ENCODE measurements at places on chromosomes 2 and 18.

DNA sequence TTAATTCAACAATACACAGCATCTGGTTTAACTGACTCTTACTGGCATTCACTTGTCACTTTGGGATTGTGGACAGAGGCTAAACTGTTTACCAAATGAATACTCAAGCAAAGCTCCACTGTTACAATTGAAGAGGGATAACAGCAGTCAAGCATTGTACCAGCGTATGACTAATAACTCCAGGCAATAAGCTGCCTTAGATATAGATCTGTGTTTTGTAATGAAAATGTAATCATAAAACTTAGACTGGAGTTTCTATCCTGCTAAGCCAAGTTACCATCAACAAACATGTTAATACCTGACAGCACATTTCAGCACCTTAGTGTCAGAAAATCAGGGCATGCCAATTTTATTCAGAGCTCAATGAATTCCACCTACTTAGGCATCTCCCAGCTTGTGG lies 889.5 kb downstream of the EPHA4 start:
- DNase-seq, result no peak

DNA sequence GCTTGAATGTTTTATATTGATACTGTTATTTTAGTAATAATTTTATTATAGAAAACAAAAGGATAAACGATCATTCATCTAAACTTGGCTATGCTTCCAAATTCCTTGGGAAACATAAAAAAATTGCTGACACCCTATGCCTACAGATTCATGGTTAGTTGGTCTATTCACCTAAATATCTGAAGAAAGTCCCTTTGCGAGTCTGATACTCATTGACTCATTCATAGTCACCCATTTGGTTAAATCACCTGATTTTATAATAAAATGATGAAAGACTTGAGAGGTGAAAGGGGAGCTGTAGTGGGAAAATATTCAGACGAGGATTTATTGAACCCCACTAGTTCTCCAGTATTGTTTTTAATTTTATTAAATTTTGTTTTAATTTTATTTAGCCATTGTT lies 112.0 kb downstream of the PTPN4 start:
- DNase-seq, result no peak

- no peak for DNase-seq
Measured at GRCh38 chr2:196245378-196246140, 74.2 kb upstream of the STK17B start.

GRCh38 chr2:36734304-36734703 lies 37.8 kb downstream of the VIT start:
- DNase-seq, result no peak

GRCh38 chr2:240713071-240713927 lies 21.6 kb downstream of the AQP12A start:
- DNase-seq, result no peak

- DNase-seq, result no peak
Measured at GRCh38 chr18:48057018-48057417, 126.6 kb upstream of the SMAD2 start.

GRCh38 chr2:142033393-142033792 lies 97.4 kb downstream of the LRP1B start:
- DNase-seq, result no peak

GRCh38 chr2:215896921-215897320 lies 116.4 kb downstream of the MREG start:
- no peak for DNase-seq

DNA sequence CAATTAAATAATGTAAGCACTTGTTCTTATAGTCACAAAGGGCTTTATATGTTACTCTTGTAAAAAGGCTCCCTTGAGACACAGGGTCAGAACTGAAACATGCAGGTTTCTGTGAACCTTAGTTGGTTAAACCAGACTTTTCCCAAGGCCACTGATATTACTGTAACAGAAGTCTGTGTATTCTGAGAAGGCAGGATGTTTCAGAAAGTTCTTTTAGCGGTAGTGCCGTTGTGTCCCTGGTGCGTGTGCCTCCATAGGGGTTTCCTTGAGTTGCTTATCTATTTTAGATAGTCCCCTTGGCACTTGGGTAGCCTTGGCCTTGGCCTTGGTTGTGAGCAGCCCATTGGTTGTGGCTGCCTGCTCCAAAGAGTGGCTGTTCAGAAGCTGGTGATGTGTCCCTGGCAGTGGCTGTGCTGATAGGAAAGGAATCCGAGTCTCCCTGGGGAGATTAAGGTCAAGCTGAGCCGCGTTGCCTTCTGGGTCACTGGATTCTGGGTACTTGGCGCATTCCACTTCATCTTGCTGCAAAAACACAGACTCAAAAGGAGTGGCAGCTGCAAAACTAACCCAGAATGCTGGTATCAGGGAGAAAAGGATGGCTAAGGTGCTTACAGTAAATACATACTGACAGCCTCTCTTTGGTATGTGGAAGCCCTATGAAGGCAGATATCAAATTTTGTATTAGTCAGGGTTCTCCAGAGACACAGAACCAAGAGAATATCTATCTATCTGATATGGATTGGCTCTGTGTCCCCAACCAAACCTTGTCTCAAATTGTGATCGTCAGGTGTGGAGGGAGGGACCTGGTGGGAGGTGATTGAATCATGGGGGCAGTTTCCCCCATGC lies 69.7 kb downstream of the FHOD3 start:
- DNase-seq, result no peak

DNA sequence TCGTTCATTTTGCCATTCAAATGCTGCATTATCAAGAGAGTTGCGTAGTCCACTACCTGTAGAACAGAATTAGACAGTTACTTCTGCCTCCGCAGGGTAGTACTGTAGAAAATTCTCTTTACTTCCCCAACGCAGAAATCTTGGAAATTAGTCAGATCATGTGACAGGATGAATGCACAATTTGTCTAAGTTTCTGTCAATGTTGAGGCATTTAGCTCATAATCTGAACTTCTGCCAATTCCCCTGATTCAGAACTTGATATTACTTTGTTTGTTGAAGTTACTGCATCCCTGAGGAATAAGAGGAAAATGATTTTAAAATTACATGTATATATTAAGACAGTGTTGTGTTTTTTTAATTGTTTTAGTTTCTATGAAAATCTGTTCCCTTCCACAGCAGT lies 83.4 kb downstream of the TTC27 start:
- no peak for DNase-seq

- DNase-seq, result no peak
Measured at GRCh38 chr2:25482341-25482740, 140.6 kb upstream of the DNMT3A start.

- no peak for DNase-seq
Measured at GRCh38 chr2:224126003-224126402, 86.9 kb upstream of the SERPINE2 start.

- no peak for DNase-seq
Measured at GRCh38 chr2:36190097-36190496, 165.5 kb upstream of the CRIM1 start.

DNA sequence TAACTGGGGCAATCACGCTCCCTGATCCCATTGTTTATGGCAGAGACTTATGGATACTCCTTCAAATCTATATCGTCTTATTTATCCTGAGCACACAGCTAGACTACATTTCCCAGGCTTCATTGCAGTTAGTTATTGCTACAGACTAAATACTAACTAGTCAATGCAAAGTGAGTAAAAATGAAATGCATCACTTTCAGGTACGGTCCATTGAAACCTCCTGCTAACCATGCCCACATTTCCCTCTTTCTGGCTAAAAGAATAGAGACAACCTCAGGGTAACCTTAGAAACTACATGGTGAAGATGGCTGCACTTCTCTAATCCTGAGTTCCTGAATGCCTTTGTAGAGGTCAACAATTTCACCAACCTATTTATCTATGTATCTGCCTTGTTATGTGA lies 437.4 kb downstream of the EPHA4 start:
- DNase-seq, result no peak

DNA sequence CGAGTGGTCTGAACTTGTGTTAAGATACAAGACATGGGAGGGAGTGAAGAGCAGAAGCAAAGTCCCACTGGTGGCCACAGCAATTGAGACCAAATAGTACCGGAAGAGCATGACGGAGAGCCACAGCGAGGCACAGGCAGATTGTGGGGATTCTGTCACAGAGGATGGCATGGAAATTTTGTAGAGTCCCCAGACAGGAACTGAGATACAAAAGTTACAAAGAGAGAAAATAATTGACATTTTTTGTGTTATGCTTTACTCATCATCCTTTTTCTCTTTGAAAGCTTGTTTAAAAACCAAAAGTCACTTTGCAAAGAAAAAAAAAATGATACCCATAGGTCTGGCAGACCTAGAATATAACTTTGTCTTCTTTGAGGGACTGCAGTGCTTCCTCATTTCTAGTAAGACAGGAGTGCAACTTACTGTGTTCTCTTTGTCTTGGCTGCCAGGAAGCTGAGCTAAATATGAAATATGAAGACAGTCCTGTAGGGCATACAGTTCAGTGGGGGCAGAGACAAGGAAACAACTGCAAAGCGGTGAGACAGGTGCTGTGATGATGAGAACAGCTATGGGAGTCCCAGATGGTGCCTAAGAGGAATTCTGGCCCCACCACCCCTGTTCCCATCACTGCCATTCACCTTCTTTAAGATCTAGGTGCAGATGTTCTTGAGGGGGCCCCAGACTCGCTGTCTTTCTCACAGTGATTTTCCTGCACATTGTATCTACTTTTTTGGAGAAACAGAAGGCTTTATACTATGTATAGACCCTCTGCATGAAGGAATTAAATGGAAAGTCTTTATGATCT lies 5.2 kb downstream of the ARHGAP25 start:
- DNase-seq, result no peak

GRCh38 chr18:58544179-58544578 lies 84.7 kb downstream of the ALPK2 start:
- no peak for DNase-seq

- no peak for DNase-seq
Measured at GRCh38 chr2:35501076-35501475, 854.5 kb upstream of the CRIM1 start.

DNA sequence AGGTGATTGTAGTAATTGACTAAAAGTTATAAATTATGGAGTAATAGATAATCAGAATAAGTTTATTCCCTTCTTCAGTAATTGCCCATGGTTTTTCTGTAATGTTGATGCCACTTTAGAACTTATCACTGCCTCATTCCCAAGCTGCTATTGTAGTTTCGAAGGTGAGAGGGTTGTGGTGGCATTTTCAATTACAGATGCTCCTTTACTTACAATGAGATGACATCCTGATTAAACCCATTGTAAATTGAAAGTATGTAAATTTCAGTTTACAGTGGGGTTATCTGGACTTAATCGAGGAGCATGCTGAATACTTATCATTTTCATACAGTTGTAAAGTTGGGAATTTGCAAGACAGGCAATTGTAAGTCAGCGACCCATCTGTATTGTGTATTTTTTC lies 2.9 kb downstream of the NDUFV2 start:
- DNase-seq, result no peak

GRCh38 chr18:51778115-51778514 lies 561.9 kb upstream of the DCC start:
- no peak for DNase-seq

GRCh38 chr2:148253685-148254084 lies 232.8 kb downstream of the MBD5 start:
- no peak for DNase-seq

- DNase-seq, result no peak
Measured at GRCh38 chr2:235639428-235639773, 145.6 kb downstream of the AGAP1 start.

DNA sequence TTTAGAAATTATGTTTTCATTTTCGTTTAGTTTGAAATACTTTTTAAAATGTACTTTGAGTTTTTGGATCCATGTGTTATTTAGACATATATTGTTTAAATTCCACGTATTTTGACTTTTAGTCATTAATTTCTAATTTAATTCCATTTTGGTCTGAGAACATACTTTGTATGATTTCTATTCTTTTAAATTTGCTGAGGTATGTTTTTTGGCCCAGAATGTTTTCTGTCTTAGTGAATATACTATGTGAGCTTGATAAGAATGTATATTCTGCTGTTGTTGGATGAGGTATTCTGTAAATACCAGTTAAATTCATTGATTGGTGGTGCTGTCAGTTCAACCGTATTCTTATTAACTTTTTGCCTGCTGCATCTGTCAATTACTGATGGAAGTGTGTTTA lies 26.4 kb downstream of the VRK2 start:
- DNase-seq, result no peak

GRCh38 chr2:62999905-63000304 lies 50.7 kb upstream of the OTX1 start:
- no peak for DNase-seq

DNA sequence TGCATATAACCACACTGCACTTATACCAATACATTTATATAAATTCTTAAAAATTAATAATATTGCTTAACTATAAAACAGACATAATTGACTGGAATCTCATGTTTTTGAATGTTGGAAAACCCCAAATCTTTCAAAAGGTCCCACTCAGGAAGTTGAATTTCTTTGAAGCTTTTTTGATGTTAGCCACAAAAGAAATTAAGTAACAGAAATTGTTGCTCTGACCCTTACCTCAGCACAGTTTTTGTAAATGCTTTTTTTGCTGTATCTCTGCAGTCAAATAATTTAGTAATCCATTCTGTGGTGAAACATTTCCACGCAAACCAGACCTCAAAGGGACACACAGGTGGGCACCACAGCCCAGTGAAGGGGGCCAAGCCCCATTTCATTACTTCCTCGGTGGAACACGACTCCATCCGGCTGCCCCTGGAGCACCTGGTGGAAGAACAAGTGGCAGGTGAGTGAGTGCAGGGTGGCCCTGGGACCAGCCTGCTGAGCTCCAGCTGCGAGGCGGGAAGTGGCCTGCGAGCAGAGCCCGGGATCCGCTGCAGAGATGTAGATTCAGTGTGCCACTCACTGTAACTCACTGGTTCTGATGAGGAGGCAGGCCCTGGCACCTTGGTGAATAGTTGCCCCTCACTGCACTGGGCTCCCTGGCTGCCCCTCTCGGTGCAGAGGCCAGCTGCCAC lies 8.4 kb downstream of the SCLY start:
- DNase-seq, result no peak

DNA sequence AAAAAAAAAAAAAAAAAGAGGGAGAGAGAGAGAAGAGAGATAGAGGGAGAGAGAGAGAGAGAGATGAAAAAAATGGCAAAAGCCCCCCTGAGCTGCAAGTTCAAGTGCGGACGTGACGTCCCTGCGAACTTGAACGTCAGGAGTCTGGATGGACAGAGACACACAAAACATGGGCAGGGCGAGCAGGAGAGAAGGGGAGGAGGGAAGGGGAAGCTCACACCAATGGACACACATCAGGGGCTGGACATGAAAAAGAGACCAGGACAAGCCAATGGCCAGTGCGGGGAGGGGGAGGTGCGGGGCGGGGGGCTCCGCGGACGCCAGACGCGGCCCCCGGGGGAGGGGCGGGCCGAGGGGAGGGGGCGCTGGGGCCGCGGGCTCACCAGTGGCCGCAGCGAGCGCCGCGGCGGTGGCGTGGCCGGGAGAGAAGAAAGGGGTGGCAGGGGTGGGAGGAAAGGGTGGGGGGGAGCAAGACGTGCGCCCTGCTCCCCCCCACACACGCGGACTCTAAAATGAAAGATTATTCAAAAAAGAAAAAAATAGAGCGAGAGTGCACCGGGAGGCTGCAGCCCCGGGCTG lies at the start of gene BCL11A:
Gene BCL11A, minus strand, starts transcription at position 160 of the 579 bp plus-strand sequence. CDS start 384 bp downstream, outside the sequence.
- no peak for DNase-seq

DNA sequence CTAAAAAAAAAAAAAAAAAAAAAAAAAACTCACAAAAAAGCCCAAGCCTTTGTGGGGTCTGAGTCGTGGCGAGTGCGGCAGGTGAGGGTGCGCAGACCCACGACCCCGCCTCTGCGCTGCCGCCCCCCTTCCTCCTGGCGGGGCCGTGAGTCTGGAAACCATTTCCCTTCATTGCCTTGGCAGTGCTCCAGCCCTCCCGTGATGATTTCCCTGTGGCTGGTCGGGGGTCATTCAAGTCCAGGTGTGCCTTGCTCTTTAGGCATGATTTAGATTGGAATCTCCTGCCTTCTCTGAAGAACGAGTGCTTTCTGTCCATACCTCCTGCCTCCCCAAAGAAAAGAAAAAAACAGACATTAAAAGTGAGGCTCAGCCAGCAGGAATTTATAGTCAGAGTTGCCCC lies 161.8 kb downstream of the FAM210A start:
- no peak for DNase-seq

GRCh38 chr2:33354981-33355380 lies 121.5 kb upstream of the RASGRP3 start:
- no peak for DNase-seq

Measured in activated CD4-positive, alpha-beta T cell treated with anti-CD3 and anti-CD28 coated beads for 24 hours (primary cell).